ENCODE measurements at places on chromosomes 7 and 10. TPM values are rescaled to one million over a fixed set of nuclear protein-coding genes. Genes with fewer than 3 reads are reported as not detected.
A peak's percentile ranks its signal among the peaks of the same experiment; 100 is the strongest.

ATRNL1 gene
- 2.2 TPM for total RNA-seq

HKDC1 gene
- total RNA-seq, result not detected

DNA sequence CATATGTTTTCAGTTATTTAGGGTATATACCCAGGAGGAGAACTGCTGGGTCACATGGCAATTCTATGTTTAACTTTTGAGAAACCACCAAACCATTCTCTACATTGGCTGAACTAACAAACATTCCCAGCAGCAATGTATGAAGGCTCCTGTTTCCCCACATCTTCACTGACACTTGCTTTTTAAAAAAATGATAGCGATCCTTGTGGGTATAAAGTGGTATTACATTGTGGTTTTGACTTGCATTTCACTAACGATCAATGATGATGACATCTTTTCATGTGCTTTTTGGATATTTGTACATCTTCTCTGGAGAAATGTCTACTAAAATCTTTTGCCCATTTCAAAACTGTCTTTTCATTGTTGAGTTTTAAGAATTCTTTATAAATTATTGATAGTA, 51.2 kb upstream of the ANAPC16 start:
- DNase-seq, result no peak

DNA sequence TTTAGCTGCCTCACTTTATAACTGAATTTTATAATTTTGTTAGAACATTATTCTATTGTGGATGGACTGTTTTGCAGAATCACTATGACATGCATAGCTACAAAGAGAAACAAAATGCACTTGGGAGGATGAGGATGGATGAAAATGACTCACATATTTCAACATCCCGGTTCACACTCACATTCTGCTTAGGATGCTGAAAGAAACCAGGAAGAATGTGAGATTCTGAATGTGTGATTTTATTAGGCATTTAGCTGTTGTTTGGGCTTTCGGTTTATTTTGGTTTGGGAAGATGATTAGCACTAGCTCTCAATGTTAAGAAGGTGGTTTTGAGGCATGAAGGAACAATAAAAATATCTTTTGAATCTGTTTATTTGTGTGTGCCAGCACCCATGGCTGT, 235.5 kb downstream of the SEMA3E start:
- no peak for DNase-seq

GRCh38 chr7:33905389-33906032, at the start of gene BMPER:
TSS of gene BMPER (plus strand) at chr7:33905539. CDS start at chr7:33905614, 75 bp downstream.
- peak; percentile 64 for DNase-seq

All from right cardiac atrium (tissue), 5 donors.